Smooth muscle cell of the coronary artery (primary cell): ENCODE measurements at places on chromosomes 6 and 20. TPM values are rescaled to one million over a fixed set of nuclear protein-coding genes. Genes with fewer than 3 reads are reported as not detected.

PNPLA1 gene
- total RNA-seq = 0.15 TPM in 1 of 2 replicates, not detected in the other

PNLDC1 gene
- 0.23 TPM in 1 of 2 replicates, not detected in the other for total RNA-seq

MARCKS gene
- 13.7 and 128 TPM in 2 replicates for total RNA-seq

ZNF292 gene
- total RNA-seq = 16.2 and 21.3 TPM in 2 replicates

PPP1R14C gene
- total RNA-seq = 0.90 and 3.2 TPM in 2 replicates

BEND3 gene
- 0.70 and 1.4 TPM in 2 replicates for total RNA-seq

PRSS35 gene
- total RNA-seq = 0.47 and 1.9 TPM in 2 replicates

NR2E1 gene
- not detected in 2 replicates for total RNA-seq

GNRH2 gene
- total RNA-seq = not detected in 2 replicates

GMEB2 gene
- 5.6 and 6.8 TPM in 2 replicates for total RNA-seq

PRSS16 gene
- total RNA-seq = not detected in 2 replicates

KIF25 gene
- not detected in 2 replicates for total RNA-seq

MAP1LC3A gene
- 14.7 and 17.2 TPM in 2 replicates for total RNA-seq
